Mucosa of gallbladder (tissue), 1 donor: ENCODE measurements at places on chromosomes 3 and 15. TPM values are rescaled to one million over a fixed set of nuclear protein-coding genes. Genes with fewer than 3 reads are reported as not detected.

- DNase-seq, result no peak
These were observed 197.2 kb downstream of the VGLL3 start for GRCh38 chr3:86793786-86794185.

- no peak for DNase-seq
These were observed 25.5 kb downstream of the RLBP1 start for GRCh38 chr15:89195836-89196235.

GRCh38 chr3:96991800-96992365 is 177.5 kb downstream of the EPHA6 start:
- DNase-seq, result no peak

SCN11A gene
- total RNA-seq, result 0.09 TPM

DNA sequence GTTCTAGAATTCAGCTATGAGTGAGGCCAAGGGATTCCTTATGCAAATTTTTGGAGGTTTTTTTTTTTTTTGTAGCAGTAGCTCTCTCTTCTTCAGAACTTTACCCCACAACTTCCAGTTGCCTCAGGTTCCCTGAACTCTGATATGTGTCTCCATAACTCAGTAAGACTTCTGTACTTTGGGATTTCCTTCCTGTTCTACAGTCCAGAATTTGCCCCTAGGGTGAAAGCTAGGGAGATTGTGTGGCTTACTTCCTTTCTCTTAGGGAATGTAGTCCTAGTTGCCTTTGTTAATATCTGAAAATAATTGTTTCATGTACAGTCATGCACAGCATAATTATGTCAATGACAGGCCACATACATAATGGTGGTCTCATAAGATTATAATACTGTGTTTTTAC is 30.8 kb downstream of the LRRC28 start:
- DNase-seq, result no peak

GRCh38 chr3:122609798-122610559 is 32.5 kb downstream of the PARP15 start:
- no peak for DNase-seq

- DNase-seq, result no peak
These were observed 10.7 kb downstream of the ILDR1 start for GRCh38 chr3:122011396-122011795.

GRCh38 chr3:41207355-41207754 is 8.1 kb downstream of the CTNNB1 start:
- DNase-seq, result no peak

TNFSF10 gene
- 40.3 TPM for total RNA-seq

ERC2 gene
- 4.2 TPM for total RNA-seq

SEMA3B gene
- total RNA-seq, result 87.0 TPM

- peak; percentile 55 for DNase-seq
These were observed 75.4 kb upstream of the POMGNT2 start for GRCh38 chr3:43181202-43181821.

GRCh38 chr15:79897701-79898113 is 893 bp upstream of the MTHFS start:
- no peak for DNase-seq

ADCY5 gene
- total RNA-seq, result 25.8 TPM

SLC2A2 gene
- 22.4 TPM for total RNA-seq

ZNF662 gene
- 8.6 TPM for total RNA-seq

DNA sequence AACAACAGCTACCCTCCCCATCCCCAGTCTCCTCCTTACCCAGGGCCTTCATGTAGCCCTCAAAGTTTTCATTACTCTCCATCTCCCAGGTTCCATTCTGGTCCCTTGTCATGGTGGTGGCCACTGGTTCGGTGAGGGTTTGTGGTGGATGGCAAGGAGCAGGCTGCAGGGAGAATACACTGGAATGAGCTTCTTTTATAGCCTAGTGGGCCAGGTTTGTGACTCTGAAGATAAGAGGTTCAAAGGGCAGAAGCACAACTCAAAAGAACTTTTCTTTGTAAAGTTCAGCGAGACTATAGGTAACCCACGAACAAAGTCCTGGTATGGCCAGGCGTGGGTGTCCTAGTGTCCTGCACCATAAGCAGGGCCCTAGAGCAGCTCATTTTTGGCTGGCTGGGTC is at the start of gene RBP2:
Gene RBP2, minus strand, starts transcription at position 169 of the 400 bp plus-strand sequence. Its CDS starts 57 bp downstream, at position 112.
- DNase-seq, result no peak

DNA sequence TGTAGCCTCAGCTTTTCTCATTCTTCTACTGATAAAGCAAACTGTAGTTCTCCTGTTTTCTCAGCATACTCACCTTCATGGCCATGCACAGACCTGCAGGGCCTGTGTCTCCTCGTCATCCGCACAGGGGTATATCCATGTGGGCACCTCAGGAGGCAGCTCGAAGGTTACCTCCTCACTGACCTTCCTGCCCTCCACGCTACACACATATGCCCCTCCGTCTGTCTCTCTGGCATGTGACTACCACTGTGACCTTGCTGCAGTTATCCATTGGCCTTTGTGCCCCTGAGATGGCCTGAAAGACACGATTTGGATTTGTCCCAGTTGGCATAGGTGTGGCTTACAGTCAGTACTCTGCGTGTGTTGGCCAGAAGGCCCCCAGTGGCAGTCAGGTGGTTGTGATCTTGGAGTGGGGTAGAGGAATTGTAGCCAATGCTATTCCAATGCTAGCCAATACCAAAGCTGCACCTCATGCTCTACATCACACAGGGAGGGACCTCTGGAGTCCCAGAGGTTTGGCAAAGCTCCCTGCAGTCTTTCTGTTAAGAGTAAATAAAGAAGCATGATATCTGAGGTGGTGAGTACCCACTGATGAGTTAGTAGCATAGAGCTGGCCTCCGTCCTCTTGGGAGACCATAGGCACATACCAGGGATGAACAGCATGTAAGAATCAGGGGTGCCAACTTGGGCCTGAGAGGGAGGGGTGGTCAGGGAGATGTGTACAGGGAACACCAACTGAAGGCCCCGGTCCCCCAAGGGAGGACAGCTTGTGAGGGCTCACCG is 143.4 kb downstream of the EEFSEC start:
- peak; percentile 6 for DNase-seq

GRCh38 chr15:91345736-91346135 is 245.7 kb downstream of the SV2B start:
- no peak for DNase-seq

CPN2 gene
- total RNA-seq, result 0.12 TPM

ARPP21 gene
- total RNA-seq, result 0.40 TPM

SERINC4 gene
- 0.23 TPM for total RNA-seq

TRH gene
- not detected for total RNA-seq

DNA sequence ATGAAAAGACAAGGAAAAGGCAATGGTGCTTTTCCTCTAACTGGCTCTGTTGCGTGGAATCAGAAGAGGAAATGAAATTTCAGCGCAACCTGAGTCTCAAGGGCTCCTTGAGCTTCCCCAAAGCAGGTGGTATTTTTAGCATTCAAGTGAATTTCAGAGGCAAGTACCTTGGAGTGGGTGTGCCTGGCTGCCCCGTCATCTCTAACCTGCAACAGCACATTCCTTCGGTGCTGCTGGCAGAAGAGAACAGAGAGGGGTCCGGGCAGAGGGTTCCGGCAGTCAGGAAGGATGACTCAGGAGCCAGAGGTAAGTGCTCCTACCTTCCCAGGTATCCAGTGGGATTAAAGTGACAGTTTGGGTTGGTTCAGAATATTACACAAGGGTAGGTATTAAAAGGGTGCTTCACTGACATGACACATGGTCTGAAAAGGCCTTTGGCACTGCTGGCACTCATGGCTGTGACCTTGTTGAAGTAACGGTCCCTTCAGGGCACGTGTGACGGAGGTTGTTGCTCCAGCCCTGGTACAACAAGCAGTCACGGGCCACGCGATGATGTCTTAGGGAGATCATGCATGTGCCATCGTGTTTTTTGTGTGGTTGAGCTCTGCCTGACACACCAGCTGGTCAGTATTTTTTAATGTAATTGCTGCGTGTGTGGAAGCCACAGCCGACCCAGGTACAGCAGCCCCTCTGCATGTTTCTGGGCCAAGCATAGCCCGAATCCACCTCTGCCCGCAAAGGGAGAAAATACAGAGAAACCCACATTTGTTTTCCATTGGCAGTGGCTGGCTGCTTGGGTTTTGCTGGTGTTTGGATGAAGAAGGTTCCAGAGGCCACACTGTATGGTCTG is 75.7 kb downstream of the LRRK1 start:
- DNase-seq, result peak; percentile 4

GRCh38 chr3:46883054-46883829 is 5.7 kb downstream of the PTH1R start:
- no peak for DNase-seq

GRCh38 chr3:99647081-99647480 is 8.7 kb downstream of the COL8A1 start:
- DNase-seq, result no peak

GRCh38 chr15:66982250-66982649 is 83.2 kb upstream of the SMAD3 start:
- no peak for DNase-seq

ACTRT3 gene
- 1.6 TPM for total RNA-seq
